ENCODE measurements at places on chromosomes 4 and X.

DNA sequence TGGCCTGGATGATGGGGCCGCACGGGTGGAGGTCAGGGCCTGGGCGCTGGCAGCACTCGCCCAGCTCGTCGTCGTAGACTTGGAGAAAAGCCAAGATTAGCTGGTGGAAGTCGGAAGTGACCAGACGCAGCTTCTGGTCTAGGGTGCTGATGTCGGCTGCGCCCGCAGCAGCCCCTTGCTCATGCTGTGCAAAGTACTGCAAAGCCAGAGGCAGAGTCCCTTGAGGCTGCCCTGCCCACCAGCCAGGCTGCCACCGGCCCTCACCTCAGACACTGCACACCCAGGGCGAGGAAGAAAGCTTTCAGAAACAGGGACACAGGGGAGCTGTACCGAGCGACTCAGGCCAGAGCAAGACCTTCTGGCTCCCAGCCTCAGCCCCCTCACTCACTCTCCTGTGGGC lies 9.7 kb upstream of the TREX2 start:
- no peak for DNase-seq

DNA sequence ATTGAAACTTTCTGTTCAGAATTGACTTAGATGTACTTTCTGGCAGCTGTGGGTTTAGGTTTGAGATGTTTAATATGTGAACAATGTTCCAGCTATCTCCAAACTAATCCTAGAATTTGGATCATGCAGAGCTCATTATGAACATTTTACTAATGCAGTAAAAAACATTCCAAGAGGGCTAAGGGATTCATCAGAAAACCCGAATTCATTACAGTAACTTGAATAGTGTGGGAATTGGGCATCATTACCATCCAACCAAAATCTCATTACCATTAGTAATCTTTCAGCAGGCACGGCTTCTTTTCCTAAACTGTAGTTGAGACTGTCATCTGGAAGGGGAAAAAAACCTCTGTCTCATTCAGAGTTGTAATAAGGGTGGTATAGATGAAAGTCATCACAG lies 91.0 kb downstream of the LIMCH1 start:
- DNase-seq, result no peak

- no peak for DNase-seq
Measured at GRCh38 chr4:135418353-135418752, 1216.8 kb upstream of the PABPC4L start.

GRCh38 chr4:7716010-7716721 lies 223.5 kb downstream of the AFAP1 start:
- no peak for DNase-seq

DNA sequence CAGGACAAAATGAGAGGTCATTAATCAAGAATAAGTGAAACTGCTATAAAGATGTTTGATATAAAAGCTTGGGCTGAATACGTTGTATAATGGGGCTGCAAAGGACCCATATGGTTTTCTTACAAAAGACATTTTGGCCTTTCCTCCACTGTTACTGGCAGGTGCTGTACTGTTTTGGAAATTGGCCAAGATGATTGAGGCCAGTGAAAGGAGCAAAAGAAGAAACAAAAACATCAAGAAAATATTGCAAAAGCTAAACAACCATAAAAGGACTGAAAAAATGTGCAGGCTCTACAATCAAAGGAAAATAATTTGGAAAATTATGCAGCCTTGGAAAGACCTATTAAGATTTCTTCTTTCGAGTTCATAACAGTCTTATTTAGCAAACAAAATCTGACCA lies 222.2 kb upstream of the PPP1R2C start:
- DNase-seq, result no peak

- no peak for DNase-seq
Measured at GRCh38 chr4:152166567-152166966, 369.3 kb downstream of the FBXW7 start.

- no peak for DNase-seq
Measured at GRCh38 chr4:115780268-115780667, 666.8 kb upstream of the NDST4 start.

DNA sequence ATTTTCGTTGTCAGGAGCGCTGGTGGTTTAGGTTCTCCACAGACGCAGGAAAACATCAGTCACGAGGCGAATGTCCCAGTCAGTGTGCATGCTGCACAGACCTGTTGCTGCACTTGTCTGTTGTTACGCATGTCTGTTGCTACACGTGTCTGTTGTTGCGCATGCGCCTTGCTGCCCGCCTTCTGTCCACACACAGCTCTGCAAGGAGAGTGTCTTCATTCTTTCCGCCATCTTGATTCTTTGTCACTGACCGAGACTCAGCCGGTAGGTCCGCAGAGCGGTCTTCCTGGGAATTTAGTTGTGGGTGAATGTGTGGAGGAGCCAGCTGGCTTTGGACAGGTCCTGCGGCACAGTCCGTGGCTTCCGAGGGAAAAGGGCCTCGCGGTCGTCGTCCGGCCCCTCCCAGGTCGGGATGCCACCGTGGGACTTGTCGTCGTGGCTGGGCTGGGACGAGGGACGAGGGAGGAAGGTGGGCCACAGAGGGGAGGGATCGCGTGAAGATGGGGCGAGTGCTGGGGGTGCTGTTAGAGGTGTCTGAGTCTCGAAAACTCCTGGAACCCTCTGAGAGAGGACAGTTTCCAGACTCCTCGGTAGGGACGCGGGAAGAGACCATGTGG lies at the start of gene PAGE2B:
PAGE2B (plus strand) TSS at position 180 of the 617 bp plus-strand sequence. CDS start 1,012 bp downstream, outside the sequence.
- DNase-seq, result no peak

GRCh38 chr4:205097-205756 lies 80.9 kb downstream of the ZNF718 start:
- no peak for DNase-seq

- no peak for DNase-seq
Measured at GRCh38 chr4:126271292-126271691, 956.5 kb downstream of the FAT4 start.

GRCh38 chr4:95728145-95728544 lies 111.7 kb upstream of the PDHA2 start:
- DNase-seq, result no peak

DNA sequence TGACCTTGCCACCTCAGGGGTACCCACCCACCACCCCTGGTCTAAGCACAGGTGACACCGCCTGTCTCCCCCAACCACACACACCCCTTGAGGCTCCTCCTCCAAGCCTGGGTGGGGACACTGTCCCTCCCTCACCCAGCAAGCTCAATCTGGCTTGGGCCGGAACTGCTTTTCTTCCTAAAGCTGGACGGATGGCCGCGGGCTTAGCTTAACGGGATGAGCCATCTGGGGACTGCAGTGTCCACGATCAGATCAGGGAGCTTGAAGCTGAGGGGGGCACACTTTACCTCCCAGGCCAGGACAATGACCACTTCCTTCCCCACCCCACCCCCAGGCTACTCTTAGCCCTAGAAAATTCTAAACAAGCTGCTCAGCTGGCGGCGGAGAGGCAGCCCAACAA lies 1.0 kb upstream of the SLC6A8 start:
- DNase-seq, result no peak

DNA sequence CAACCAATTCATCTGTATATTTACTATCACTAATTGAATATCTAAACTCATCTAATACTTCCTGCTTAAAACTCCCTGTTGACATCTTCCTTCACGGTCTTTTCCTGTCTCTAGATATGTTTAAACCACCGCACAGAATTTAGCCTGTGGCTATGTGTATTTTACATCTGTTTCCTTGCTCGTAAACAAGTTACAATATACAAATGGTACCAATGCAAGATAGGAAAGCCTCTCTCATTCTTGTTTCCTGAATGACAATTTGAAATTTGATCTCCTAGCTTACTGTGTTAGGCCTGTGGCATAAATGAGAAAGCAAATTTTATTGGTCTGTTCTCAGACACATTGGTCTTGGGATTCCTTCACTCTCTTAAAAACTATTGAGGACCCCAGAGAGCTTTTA lies 89.7 kb upstream of the PCDH7 start:
- DNase-seq, result no peak

- DNase-seq, result no peak
Measured at GRCh38 chr4:54159543-54159942, 59.6 kb downstream of the GSX2 start.

GRCh38 chr4:89898304-89898716 lies 3.7 kb downstream of the MMRN1 start:
- DNase-seq, result no peak

DNA sequence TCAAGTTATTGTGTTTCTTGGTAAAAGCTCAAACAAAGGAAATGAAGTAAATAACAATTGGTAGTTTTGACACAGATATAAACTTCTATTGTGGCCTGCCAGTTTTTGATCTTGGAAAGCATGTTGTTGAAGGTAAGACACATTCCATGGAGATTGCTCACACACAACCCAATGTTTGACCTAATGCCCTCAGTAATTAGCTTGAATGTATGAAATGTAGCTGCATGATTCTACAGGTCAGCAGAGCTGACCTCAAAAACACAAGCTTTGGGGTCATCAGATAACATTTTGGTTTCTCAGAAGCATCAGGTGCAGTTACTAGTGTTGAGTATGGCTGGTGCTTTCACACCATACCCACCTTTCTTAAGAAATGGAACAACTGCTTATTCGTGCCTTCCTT lies 16.5 kb downstream of the GPR173 start:
- DNase-seq, result no peak

- no peak for DNase-seq
Measured at GRCh38 chr4:6925357-6925836, 15.8 kb downstream of the TBC1D14 start.

GRCh38 chrX:32571579-32571978 lies 639.8 kb downstream of the DMD start:
- no peak for DNase-seq

- no peak for DNase-seq
Measured at GRCh38 chr4:94171616-94172015, 36.0 kb upstream of the SMARCAD1 start.

GRCh38 chrX:13420545-13421183 lies 100.8 kb upstream of the ATXN3L start:
- DNase-seq, result no peak

- no peak for DNase-seq
Measured at GRCh38 chrX:33194289-33194688, 17.1 kb downstream of the DMD start.

DNA sequence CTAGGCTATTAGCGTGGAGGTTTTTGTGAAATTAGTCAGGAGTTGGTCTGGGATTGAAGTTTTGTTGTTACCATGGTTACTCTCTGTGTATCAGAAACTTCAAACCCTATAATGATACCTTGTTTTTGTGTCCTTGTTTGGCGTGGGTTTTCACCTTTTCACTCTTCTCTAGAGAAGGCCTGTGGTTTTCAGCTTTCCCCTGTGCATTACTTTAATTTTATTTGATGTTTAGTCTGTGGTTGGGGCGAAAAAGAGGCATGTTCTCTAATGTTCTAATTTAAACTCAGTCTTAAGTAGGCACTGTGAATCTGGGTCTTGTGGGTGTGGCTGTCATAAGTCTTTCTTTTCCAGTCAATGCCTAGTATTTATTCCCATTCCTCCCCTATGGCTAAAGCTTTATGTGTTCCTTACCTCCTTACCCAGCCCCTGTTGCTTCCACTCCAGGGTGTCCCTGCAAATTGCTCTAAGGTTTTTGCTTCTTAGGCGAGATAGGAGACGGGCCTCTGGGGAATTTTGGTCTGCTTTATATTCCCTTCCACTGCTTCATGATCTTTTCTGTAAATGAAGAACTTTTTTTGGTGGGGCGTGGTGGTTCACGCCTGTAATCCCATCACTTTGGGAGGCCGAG lies 326.3 kb upstream of the ZCCHC13 start:
- no peak for DNase-seq

- DNase-seq, result no peak
Measured at GRCh38 chrX:134512566-134512965, 52.6 kb downstream of the HPRT1 start.

GRCh38 chr4:139819082-139819481 lies 153.5 kb downstream of the MGST2 start:
- no peak for DNase-seq

- no peak for DNase-seq
Measured at GRCh38 chrX:120561634-120562568, 1.1 kb upstream of the CUL4B start.

- no peak for DNase-seq
Measured at GRCh38 chr4:111960241-111960667, 185.0 kb upstream of the FAM241A start.

- no peak for DNase-seq
Measured at GRCh38 chrX:68113837-68114572, 319.3 kb downstream of the OPHN1 start.

GRCh38 chrX:109709129-109709631 lies 23.9 kb downstream of the ACSL4 start:
- no peak for DNase-seq

DNA sequence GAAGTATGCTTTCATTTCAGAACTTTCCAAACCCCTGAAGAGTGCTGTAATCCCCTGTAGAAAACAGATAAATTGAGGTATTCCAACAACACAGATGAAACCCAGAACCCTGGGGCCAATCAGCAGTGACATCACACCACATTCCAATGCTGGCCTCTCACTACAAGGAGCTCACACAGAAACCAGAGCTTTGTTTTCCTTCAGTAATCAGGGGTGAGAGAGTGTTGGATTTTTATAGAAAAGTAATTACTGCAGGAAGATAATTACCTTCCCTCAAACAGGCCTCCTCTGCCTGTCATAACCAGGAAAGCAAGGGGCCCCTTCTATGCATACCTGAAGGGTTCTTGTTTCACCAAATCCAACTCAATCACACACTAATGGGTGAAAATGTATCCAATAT lies 246.2 kb downstream of the SCFD2 start:
- DNase-seq, result no peak
